ENCODE measurements at places on chromosomes 5 and 9.
A peak's percentile ranks its signal among the peaks of the same experiment; 100 is the strongest.

GRCh38 chr9:108219664-108220063, 636.1 kb downstream of the ACTL7B start:
- DNase-seq: no peak

DNA sequence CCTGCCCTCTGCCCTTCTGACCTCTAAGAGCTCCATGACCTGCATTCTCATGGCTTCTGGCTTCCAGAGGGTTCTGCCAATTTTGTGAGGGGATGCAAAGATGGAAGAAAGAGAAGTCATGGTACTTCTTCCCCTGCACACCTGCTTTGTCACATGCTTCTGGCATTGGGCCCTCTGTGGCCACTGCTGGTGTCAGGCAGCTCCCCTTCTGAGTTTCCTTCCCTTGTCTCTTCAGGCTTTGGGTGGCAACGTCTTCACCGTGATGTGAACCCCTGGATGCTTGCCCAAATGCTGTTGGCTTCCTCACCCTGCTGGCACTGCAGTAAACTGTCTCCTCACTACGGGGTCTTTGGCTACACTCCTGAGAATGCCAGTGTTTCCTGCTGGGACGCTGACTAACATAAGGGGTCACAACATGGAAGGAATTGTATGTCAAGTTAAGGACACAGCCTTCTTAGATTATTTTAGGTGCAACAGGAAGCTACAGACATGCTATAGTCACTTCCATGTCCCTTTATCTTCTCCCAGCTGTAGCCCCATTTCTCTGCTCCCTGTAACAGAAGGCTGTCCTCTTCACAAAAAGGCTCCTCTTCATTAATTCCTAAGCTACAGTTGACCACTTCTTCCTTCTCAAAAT, 8.9 kb upstream of the CLINT1 start:
- no peak for DNase-seq

- no peak for DNase-seq
Measured at GRCh38 chr5:148397968-148398595, 14.3 kb downstream of the FBXO38 start.

DNA sequence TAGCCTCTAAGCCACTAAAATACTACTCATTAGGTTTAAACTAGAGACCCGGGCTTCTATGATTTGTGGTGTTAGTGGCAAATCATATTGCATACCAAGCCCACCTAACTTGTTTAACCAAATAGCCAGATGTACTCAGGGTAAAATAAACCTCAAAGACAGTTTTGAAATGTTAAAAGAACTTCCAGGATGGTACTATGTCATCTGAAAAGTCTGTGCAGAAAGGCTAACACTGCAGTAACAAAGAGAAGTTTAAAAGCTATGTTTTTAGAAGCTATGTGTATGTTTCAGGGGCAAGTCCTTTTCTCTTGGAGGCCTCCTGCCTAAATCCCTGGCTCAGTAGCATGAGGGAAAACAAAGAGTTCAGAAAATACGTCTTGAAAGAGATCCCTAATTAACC, 84.9 kb upstream of the IL7R start:
- DNase-seq: no peak

DNA sequence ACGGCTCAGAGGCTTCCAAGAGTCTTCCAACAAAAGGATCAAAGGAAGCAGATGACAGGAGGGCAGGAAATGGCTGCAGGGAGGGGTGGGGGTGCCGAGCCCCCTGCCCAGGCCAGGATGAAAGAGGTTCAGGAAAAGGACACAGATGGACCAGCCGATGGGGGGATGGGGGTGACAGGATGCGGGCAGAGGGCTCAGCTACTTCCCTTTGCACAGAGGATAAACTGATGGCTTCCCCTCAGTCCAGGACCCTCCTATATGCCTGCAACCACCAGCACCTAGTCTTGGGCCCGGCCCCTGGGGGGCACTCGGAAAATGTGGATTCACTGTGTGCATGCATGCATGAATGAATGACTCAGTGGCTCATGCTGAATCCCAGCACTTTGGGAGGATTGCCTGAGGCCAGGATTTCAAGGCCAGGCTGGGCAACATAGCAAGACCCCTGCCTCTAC, 148.2 kb downstream of the C9orf50 start:
- DNase-seq: no peak

DNA sequence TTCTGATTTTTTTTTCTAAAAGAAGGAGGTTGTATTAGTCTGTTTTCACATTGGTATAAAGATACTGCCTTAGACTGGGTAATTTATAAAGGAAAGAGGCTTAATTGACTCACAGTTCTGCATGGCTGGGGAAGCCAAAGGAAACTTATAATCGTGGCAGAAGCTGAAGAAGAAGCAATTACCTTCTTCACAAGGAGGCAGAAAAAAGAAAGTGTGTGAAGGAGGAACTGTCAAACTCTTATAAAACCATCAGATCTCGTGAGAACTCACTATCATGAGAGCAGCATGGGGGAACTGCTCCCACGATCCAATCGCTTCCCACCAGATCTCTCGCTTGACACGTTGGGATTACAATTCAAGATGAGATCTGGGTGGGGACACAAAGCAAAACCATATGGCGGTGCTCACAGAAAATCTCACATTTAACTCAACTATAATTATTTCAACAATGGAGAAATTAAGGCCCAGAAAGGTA, 27.1 kb downstream of the DPYSL3 start:
- DNase-seq: no peak

DNA sequence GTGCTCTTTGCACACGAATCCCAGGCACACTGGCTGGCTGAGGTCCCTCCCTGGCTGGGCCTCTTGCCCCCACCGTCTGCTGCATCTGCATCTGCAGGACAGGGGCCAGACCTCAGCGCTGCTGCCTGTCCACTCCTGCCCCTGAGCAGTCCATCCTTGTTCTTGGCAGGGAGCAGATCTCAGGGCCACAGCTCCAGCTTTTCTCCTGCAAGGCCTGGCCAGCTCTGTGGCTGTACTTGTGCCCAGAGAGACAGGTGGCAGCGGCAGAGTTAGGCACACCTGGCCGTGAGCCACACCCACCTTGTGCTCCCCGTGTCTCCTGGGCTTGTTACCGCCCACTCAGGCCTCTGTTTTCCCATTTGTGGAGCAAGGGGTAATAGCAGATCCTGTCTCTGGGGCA, 13.9 kb downstream of the NEK6 start:
- DNase-seq: no peak

DNA sequence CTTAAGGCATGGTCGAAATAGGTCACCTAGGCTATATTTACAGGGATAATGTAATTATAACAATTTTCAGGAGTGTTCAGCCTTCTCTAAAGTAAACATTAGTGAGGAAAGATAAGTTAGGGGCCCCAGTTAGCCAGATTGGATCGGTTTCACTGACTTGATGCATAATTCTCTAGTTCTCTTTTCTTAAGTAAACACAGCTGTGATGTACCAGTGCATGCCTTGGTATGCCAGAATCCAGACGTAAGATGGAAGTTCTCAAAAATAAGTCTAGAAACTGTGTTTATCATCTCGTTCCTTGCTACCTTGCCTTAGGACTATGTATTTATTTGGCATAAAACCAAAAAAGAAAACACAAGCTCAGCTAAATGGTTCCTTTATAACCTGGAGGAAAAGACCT, 442.2 kb upstream of the CLINT1 start:
- DNase-seq: no peak

DNA sequence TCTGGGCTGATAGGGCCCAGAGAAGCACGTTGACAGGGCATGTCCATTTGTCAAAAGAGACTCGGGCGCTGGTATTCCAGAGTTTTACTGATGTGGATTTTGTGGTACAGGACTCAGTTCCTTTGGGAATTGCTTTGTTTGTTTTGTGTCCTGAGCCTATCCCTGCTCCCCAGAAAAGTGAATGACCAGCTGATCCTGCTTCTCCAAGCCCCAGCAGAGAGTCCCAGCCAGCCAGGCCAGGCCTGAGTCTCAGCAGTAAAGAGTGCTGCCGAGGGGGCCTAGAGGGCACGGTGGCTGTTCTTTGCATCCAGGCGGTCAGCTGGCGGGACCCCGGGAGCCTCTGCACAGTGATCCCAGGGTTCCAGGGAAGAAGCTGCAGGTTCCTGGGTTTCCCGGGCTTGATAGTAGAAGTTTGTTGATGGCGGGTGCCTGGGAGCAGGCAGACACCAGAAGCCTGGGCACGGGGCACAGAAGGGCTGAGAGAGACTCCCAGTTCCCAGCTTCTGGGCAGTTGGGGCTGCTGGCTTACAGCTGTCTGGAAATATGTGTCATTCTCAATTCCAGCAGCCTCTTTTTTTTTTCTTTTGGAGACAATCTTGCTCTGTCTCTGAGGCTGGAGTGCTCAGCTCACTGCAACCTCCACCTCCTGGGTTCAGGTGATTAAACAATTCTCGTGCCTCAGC, 8.7 kb downstream of the PRDM12 start:
- no peak for DNase-seq

DNA sequence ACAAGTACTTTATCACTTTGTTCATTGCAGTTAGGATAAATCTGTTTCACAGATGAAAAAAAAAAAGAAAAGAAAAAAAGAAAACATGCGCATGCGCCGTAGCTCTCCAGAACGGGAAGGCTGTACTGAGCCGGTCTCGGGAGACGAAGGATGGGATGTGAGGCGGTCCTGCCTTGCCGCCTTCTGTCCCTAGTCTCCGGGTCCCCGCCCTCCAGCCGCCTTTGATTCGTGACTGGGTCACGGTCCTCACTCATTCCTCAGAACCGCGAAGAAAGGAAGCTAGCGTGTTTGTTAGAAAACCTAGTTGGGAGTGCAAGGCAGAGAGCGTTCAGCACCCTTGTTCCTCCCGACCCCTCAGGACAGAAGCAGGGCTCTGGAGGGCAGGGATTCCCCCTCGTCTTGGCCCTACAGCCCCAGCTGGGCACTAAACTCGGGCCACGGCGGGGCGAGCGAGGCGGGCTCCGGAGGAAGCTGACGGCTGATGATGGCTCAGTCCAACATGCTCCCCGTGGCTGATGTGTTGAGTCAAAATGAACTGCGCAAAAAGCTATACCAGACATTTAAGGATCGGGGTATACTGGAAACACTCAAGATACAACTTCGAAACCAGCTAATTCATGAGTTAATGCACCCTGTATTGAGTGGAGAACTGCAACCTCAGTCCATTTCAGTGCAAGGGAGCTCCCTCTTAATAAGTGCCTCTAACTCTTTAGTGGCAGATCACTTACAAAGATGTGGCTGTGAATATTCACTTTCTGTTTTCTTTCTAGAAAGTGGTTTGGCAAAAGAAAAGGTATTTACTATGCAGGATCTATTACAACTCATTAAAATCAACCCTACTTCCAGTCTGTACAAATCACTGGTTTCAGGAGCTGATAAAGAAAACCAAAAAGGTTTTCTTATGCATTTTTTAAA, 40.0 kb downstream of the CPLANE1 start:
- DNase-seq: peak; percentile 15

DNA sequence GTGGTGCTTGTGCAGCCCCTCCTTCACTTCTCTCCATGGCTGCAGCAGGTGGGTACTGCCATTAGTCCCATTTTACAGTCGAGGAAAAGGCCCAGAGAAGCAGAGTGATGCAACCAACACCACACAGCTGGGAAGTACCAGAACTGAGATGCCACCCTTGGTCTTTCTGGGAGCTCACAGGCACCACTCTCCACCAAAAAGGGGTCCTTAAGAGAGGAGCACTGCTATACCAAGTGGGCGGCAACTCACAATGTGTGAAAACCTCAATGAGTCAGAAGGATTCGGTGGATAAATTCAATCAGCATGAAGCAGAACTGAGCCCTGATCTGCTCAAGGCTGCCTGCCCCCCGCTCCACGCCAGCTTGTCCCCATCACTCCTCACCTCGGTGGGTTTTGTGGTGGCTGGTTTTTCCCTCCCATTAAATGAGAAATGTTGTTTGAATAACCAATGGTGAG, 213.7 kb downstream of the FSTL4 start:
- DNase-seq: peak; percentile 75

DNA sequence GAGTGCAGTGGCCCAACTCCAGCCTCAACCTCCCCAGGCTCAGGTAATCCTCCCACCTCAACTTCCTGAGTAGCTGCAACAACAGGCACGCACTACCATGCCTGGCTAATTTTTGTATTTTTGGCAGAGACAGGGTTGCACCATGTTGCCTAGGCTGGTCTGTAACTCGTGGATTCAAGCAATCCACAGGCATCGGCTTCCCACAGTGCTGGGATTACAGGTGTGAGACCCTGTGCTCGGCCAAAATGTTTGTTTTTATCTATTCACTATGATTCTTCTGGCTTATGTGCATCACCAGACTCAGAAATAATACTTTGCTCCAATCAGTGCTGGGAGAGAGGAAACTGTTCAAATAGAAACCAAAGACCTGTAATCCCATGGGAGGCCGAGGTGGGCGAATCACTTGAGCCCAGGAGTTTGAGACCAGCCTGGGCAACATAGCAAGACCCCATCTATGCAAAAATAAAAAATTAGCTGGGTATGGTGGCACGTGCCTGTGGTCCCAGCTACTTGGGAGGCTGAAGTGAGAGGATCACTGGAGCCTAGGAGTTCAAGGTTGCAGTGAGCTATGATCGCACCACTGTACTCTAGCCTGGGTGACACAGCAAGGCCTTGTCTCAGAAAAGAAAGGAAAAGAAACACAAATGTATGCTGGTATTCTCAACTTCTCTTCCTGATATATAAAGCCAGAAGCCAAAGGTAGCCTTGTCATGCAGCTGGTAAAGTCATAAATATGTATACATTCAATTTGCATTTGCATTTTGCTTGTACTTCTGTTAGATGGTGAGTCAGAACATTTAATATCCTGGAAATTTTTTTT, 4.5 kb downstream of the PIP5K1B start:
- no peak for DNase-seq

- no peak for DNase-seq
Measured at GRCh38 chr9:77807846-77808750, 160.0 kb upstream of the GNA14 start.

GRCh38 chr5:165370794-165371193, 1865.4 kb downstream of the MAT2B start:
- DNase-seq: no peak

DNA sequence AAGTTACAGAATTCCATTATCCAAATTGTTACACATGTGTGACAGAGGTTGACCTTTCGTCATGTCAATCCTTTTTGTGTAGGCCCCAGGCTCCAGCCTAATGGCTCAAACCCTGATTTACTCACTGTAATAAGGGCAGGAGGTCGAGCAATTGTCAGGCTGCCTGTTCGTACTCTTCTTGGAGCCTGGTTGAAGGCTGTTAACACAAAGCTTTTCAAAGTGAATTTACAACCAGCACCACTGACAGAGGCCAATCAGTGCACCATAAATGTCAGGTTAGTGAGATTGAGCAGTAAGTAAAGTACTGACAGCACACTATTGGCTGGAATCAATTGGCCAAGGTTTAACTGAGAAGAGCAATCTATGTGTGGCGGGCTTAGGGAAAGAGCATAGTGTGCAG, 16.8 kb downstream of the PRDM6 start:
- no peak for DNase-seq

- DNase-seq: no peak
Measured at GRCh38 chr5:154849264-154849785, 1.1 kb downstream of the FAXDC2 start.

- DNase-seq: peak; percentile 60
Measured at GRCh38 chr9:130444565-130445221, at the start of gene ASS1. TSS of gene ASS1 (plus strand) at chr9:130444961. CDS start at chr9:130452229, 7,268 bp downstream.

DNA sequence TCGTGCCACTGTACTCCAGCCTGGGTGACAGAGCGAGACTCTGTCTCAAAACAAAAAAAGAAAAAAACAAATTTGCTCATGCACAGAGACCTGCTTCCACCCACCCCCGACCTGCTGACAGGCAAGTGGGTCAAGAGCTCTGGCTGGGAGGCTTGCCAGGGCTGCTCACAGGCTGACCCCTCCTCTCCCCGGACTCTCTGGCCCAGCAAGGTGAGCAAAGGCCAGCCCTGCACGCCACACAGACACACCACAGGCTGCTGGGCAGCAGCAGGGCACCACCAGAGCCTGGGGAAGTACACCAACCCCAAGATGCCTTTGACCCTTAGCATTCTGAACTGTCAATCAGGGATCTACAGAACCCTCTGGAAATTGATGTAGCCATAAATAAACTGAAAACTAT, 29.2 kb downstream of the NSUN2 start:
- DNase-seq: no peak

GRCh38 chr5:16385516-16386090, 80.0 kb downstream of the ZNF622 start:
- no peak for DNase-seq

Data from activated CD4-positive, alpha-beta T cell treated with anti-CD3 and anti-CD28 coated beads for 48 hours (primary cell).